ENCODE measurements at places on chromosomes 12 and 14.

DNA sequence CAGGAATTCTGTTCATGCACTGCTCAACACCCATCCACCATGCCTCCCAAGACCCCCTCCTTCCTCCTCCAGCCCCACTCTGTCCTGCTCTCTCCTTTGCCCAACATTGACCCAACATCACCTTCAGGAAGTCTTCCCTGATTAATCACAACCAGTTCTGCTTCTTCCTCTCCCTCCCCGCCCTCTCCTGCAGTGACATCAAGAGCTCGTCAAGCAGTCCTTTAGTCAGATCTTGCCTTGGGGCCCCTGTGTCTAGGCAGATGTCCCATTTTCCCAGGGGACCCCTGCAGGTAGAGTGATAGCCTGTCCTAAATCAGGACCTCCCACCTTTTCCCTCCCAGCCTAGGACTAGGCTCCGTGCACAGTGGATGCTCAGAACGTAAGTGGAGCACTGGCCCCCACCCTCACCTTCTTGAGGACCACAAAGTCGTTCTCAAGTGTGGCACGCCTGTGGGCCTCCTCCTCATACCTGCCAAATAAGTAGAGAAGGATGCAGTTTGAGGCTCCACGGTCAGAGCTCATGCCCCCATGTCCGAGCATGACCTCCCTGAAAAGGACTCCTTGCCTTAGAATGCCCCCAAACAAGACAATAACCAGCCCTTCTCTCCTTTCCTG is 2.3 kb downstream of the KRT78 start:
- no peak for DNase-seq

DNA sequence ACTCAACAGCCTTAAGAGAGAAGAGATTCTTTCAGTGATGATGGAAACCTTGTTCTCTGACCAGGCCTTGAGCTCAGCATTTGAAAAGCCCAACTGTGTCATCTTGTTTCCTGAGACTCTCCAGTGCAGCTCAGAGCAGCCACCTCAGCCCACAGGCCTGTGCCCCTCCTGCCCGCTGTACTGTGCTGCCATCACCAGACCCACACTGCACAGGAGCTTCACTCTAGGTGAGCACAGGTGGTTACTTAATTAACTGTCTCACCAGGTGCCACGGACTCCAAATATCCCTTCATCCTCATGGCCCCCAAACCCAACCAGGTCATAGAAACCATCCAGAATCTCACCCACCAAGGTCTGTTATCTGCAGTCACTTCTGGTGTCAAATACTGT is 51.3 kb downstream of the JAG2 start:
- DNase-seq, result no peak

DNA sequence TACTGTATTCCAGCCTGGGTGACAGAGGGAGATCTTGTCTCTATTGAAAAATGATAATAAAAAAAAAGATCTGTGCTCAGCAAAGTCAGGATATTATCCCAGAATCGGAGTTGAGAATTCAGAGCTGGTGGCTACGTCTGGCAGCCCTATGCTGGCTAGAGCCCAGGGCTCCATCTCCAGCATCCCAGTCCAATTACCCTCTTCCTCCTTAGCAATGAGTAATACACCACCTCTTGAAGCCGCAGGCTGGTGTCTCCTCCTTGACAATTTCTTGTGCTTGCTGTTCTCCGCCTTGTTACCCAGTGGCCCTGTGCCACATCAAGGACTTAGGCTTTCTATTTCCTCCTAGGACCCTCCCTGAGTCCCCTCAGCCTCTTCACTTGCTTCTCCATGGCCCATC is 38.4 kb upstream of the DDX11 start:
- DNase-seq, result no peak

DNA sequence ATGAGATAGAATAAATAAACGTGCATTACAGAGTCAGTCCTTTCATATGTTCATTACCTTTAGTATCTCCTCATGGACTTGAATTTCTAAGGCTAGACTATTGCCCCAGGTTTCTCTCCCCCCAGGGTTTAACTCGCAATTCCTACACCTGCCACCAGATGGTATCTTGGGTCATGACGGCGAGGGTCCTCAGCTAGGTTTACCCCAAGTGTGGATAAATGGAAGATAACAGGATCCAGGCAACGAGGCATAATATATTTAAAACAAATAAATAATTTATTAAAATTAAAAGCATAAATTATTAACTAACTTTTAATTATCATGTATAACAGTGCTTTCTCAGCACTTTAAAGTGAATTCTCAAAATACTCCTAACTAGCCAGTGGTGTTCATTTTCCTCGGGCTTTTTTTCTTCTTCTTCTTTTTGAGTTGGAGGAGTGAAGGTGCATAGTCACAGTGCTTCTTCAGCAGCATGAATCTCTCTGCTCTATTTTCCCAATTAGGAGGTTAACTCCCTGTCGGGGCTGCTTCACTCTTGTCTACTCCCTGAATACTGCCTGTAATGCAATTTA is 243.5 kb upstream of the CAND1 start:
- DNase-seq, result no peak

GRCh38 chr12:13197526-13198143 is 1.1 kb downstream of the EMP1 start:
- no peak for DNase-seq

- no peak for DNase-seq
Measured at GRCh38 chr12:122031342-122032216, 9.9 kb downstream of the BCL7A start.

DNA sequence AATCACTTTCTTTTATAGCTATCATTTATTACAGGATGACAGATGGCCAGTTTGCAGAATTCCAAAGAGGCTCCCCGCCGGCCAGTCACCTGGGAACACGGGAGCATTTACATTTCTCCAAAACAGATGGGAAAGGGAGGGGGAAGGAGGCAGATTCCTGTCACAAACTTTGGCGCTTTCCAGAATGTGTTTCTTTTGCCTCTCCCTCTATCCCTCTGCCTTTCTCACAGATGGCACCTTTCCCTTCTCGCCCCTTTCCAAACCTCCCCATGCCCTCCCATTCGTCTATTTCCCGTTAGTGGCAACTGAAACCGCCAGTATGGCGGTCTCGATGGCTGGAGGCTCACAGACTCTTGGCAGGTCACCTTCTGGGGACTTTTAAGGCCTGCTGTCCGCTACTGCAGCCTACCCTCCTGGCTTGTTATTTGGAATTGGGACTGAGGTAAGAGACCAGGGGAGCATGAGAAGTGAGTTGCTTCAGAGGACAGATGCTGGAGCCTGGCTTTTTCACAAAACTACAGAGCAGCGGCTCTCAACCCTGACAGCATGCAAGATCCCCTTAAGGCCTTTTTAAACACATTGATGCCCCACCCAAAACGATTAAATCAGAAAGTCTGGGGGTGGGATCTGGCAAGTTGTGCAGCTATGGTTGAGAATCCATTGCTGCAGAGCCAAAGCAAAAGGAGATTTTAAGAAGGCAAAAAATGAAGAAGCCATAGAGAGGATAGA is 161.5 kb upstream of the VASH1 start:
- DNase-seq, result no peak

GRCh38 chr12:34598352-34598827 is 576.1 kb downstream of the ALG10 start:
- DNase-seq, result no peak

GRCh38 chr12:129184127-129184928 is 331.1 kb downstream of the GLT1D1 start:
- DNase-seq, result no peak

GRCh38 chr14:103384450-103385151 is 614 bp upstream of the MARK3 start:
- DNase-seq, result no peak

DNA sequence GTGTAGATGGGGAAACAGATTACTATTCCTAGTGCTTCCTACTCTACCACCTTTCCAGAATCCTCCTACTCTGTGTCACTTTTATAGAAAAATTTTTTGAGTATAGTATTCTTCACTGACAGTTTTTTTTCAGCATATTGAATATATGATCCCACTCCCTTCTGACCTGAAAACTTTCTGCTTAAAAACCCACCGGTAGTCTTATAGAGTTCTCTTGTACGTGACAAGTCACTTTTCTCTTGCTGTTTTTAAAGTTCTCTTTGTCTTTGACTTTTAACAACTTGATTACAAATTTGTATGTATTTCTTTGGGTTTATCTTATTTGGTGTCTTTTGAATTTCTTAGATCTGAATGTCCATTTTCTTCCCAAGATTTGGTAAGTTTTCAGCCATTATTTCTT is 133.6 kb upstream of the SLC38A2 start:
- no peak for DNase-seq

DNA sequence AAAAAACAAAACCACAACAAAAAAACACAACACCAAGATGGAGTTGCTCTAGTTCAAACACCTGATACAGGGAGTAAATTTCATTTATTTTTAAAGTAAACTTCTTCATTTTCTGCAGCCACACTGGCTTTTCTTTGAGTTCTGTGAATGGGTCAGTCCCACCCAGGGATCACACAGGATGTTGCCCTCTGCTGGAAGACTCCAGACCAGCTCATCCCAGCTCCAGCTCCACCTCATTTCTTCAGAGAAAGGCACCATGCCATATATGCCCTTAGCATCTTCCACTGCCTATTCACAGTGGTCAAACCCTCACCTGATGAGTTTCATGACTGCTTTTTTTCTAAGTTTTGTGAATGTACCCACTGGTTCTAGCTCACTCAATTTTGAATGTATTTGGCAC is 8.0 kb downstream of the GLIPR1 start:
- DNase-seq, result no peak

DNA sequence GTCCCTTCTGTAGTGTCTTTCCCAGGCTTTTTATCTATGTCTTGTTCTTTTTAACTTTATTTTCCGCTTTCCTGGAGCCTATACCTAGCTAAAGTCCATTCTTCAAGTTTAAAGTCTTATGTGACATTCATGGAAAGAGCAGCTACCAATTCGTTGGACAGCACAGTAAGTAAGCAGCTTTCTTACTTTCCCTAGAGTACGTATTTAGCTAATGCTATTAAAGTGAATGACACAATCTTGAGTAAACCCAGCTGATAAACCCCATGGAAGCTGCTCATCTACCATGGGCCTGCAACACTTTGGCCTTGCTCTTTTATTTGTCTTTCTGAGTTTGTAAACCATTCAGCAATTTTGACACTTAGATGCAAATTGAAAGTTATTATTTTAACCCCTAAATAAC is 30.0 kb downstream of the ALX1 start:
- no peak for DNase-seq

DNA sequence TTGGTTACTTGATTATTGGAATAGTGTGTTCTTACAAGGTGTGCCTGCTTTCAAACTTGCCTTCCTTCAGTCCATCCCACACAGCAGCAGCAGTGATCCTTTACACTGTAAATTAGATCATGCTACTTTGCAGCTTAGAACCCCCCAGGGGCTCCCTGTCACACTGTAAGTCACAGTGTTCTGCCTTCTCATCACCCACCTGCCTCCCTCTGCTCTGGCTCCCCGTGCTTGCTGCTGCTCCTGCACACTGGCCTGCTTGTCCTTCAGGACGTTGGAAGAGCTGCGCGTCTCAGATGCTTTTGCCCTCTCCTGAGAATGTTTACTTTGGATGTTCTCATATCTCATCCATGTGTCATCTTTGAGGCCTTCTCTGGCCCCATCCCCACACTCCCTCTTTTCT is 27.3 kb downstream of the ZC3H14 start:
- no peak for DNase-seq

DNA sequence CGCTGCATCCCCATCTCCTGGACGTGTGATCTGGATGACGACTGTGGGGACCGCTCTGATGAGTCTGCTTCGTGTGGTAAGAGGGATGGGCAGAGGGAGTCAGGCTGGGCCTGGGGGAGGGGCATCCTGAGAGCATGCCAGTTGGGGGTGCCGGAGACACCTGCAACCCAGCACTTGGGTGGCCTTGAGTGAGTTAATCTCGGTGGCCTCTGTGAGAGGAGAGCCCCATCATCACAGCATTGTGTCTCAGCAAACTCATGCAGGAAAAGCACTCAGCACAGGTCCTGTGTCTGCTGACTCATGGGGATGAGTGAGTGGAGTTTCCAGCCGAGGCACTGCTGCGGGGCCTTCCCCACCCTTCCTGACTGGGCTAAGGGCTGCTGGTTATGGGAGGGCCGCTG is 19.6 kb upstream of the LRP1-AS start:
- no peak for DNase-seq

DNA sequence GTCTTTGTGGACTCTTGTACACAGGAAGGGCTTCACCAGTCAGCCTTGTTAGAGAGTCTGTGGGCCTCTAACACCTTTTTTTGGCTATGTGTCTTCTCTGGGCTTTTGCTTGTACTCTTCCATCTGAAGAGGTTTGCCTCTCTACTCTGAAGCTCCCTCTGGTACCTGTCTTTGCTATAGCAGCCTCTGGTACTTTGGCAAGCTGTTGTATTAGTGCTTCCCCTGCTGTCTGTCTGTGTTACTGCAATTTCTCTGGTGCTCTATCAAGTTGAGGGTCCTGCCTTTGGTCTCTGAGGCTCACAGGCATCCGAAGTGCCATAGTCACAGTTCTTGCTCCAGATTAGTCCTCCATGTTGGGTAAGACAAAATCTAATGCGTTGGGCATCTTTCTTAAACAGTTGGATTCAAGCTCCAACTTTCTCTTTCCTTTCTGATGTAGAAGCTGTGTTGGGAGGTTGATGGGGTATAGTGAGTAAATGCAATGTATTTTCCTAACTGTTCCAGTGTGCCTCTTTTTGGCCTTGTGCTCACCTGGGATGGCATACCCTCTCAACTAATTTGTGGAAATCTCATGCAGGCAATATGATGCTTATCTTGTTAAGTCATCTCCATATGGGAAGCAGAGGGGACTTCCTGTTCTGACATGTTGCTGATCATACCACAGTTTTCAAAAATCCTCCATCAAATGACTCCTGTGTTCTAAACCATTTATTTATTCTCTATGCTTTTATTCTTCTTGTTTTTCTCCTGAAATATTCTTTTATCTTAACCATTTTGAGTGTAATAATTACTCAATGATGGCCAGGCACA is 88.8 kb downstream of the ATF7IP start:
- DNase-seq, result no peak

GRCh38 chr12:24668563-24668962 is 280.3 kb downstream of the BCAT1 start:
- DNase-seq, result no peak

- no peak for DNase-seq
Measured at GRCh38 chr14:90452366-90452765, 55.5 kb downstream of the CALM1 start.

GRCh38 chr12:78143717-78144116 is 313.0 kb downstream of the NAV3 start:
- no peak for DNase-seq

DNA sequence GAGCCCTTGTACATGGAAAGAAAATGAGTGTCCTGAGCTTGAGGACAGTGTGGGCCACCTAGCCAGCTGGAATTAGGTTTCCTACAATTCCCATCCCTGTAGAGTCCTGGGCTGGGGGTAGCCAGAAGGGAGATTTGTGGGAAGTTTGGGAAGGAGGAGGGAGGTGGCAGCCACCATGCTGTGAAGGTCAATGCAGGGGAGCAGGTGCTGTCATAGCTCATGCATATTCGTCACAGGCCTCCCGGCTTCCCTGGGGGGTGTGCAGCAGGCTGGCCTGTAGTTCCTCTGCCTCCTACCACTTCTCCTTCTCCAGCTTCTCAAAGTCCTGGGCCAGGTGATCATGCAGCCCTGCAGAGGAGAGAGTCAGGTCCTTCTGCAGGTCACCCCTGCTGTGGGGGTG is 121.3 kb downstream of the TBX3 start:
- no peak for DNase-seq

- DNase-seq, result no peak
Measured at GRCh38 chr14:96158735-96159134, 45.9 kb upstream of the BDKRB2 start.

All from AG09319 (cell line).